GM20000 (cell line): ENCODE measurements at places on chromosomes 5 and 9.
A peak's percentile ranks its signal among the peaks of the same experiment; 100 is the strongest.

DNA sequence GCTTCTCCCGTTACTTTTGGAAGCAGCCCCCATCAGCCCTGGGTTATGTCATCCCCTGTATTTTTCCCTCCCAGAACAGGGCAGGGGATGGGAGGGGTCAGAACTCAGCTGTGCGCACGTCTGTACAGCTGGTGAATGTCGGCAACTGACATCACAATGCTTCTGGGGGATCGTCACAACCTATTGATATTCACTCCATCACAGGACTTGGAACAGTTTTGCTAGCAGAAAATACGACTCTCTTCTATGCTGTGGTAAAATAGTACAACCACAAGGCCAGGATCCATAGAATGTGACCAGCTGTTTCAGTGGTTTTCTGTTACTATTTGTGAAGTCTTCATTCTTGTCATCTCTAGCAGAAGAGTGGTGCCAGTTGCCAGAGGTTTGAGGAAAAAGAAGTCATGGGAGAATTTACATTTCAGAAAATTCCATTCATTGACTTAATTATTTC is 77.1 kb upstream of the KLF4 start:
- DNase-seq, result no peak

- no peak for DNase-seq
These were observed 63.1 kb upstream of the NREP start for GRCh38 chr5:111820072-111820471.

- DNase-seq, result no peak
These were observed 69.0 kb downstream of the SECISBP2 start for GRCh38 chr9:89387197-89387849.

GRCh38 chr5:144093868-144094267 is 76.6 kb downstream of the YIPF5 start:
- no peak for DNase-seq

DNA sequence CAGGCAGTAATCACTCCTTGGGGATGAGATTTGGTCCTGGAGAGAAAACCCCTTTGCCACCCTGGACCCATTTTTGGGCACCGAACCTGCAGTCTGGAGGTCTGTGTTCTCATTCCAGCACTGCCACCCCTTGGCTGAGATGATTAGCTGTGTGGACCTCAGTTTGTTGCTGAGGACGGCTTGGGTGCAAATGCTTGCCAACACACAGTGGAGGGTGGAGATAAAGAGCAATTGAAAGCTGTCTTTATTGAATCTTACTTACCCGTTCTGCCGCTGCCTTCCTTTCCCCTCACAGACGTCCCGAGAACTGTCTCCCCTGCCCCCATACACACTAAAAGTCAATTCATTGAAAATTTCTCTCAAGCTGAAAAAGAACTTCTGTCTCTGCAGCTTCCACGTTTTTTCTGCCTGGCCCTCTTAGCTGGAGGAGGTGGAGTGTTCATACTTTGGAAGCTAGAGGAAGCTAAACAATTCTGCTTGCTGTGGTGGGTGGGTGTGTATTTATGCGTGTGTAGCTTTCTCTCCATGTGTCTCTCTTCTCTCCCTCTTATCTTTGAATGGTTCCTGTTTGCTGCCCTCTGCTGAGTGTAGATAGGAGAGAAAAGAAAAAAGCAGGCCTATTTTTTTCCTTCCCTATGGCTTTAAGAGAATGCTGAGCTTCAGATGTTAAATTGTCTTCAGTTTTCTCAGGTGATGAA is 6.6 kb downstream of the GALNT10 start:
- no peak for DNase-seq

DNA sequence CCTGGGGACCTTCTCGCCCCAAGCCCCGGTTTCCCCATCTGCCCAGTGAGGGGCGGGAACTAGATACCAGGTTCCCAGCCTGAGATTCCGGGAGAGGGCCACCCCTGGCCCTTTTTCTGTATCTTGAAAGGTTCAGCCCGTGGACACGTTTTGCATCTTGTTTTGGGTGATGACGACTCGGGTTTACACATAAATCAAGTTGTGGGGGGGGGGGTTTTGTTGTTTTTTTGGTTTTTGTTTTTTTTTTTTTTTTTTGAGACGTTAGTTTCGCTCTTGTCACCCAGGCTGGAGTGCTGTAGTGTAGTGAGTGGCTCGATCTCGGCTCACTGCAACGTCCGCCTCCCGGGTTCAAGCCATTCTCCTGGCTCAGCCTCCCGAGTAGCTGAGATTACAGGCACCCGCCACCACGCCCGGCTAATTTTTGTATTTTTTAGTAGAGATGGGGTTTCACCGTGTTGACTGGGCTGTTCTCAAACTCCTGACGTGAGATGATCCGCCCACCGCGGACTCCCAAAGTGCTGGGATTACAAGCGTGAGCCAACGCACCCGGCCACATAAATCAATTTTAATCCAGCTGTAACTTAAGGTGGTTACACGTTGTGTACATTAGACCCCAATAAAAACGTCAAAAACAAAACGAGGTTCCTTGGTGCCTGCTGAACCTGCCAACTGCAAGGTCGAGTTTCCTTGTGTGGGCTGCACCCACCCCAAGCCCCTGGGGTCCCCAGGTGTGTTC is 1.1 kb upstream of the BRD3 start:
- no peak for DNase-seq

GRCh38 chr9:112809351-112809848 is 58.8 kb downstream of the SNX30 start:
- DNase-seq, result peak; percentile 82

DNA sequence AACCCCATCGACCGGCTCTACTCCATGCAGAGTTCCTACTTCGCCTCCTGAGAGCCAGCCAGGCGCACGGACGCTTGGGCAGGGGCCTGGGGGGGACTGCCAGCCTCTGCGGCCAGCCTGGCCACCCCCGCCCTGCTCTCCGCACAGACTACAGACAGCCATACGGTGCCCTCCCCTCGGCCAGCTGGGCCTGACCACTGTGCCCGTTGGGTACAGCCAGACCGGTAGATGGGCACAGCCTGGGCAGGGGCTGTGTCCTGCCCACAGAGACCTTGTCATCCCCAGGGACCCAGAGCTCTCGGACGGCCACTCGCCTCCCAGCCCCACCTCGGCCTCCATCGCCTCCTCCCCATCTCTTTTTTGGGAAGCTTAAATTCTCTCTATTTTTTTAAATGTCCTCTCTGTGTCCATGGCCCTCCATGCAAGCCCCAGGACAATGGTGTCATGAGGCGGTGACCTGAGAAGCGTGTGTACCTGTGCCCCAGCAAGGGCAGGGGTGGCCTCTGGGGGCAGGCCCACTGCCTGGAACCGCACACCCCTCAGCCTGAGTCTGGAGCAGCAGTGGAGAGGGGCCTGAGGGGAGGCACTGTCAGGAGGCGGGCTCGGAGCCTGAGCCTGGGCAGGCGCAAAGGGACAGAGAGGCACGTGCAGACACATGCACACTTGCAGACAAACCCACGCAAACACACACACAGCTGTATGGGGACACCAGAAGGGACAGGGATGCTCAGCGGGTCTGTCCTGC is 82.8 kb downstream of the LMX1B start:
- no peak for DNase-seq

GRCh38 chr5:148941810-148942209 is 115.4 kb downstream of the ADRB2 start:
- DNase-seq, result no peak

- DNase-seq, result no peak
These were observed 99.9 kb upstream of the BNC2 start for GRCh38 chr9:16970321-16970720.

- no peak for DNase-seq
These were observed 39.1 kb downstream of the YTHDC2 start for GRCh38 chr5:113552620-113553019.

DNA sequence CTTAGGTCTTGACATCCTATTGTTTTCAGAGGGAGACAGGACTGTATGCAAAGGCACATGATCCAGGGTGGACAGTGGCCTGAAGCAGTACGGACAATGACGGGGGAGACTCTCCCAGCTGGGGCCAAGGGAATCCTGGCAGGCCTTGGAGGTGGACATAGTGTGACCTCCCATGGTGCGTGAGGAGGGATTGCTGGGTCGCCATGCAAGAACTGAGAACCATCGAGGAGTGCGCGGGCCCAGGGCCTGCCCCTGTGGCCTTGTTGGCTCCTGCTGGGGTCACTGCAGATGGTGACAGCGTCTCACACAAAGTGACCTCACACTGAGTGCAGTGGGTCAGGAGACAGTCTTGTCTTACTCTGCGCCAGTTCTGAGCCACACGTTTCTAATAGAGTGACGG is 192.4 kb downstream of the GADD45G start:
- no peak for DNase-seq

- DNase-seq, result no peak
These were observed 67.0 kb downstream of the CETN3 start for GRCh38 chr5:90342576-90342975.

DNA sequence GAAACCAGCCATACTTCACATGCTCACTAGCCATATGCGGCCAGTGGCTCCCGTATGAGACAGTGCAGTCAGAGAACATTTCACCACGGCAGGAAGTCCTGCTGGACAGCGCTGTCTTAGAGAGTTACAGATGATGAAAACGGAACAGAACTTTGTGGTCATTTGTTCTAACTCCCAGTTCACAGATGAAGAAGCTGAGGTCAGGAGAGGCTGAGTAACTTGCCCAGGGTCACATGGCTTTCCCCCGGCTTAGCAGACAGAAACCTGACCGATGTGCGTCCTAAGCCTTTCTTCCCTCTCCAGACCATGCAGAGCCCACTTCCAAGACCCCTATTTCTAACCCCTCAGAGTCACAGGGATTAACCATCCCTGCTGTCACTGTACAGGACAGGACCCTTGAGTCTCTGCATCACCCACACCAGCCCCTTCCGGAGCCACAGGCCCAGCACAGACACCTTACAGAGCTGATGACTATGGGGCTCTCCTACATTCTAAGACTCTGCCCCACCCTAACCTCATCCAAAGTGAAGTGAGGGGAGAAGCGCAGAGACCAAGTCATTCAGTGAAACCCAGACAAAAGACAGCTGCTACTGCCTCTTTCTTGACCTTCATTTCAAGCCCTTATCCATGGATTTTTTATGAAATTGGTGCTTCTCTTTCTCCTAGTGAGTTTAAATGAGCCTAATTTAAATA is 86.9 kb downstream of the PTPN3 start:
- DNase-seq, result peak; percentile 68

GRCh38 chr5:138489683-138490061 is 24.4 kb downstream of the EGR1 start:
- no peak for DNase-seq

DNA sequence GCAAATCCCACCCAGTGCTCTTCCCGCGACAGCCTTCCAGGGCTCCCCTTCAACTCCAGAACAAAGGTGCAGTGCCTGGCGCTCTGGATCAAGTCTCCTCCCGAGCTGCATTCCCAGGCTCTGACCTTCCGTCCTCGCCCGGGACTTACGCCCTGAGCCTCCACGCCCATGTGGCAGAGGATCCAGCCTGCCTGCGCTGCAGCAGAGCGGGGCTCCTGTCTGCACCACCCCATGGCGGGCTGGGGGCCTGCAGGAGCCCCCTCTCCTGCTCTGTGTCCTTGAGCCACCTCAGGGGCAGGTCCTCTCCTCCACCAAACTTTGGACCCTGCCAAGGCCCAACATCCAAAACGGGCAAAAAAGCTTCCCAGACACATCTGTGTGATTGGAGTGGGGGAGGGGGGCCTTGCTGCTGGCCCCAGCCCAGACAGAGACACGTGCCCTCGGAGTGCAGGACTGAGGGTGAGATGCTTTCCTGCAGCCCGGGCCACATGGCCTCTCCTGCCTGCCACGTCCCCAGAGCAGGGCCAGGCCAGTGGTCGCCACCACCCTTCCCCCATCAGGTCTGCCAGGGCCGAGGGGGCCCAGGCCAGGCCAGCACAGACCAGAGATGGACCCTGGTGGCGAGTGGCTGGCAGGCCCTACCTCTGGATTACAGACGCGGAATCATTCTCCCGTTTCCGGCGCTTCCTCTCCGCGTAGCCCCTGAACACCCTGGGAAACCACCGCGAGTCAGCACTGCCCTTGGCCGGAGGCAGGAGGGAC is 4.4 kb downstream of the NSMF start:
- DNase-seq, result no peak

DNA sequence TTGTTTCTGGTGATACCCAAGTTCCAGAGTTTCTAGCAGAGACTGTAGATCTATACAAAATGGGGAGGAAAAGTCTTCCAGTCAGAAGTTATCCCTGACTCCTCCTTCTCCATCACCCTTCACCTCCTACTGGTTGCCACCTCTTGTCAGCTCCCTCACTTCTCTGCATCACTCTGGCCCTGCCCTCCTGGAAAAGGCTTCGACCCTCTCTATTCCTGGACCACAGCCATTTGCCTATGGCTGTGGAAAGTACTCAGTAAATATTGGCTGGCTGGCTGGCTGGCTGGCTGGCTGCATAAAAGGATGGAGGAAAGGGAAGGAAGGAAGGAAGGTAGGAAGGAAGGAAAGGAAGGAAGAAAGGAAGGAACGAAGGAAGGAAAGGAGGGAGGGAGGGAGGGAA is 32.7 kb upstream of the ABCA1 start:
- DNase-seq, result no peak

DNA sequence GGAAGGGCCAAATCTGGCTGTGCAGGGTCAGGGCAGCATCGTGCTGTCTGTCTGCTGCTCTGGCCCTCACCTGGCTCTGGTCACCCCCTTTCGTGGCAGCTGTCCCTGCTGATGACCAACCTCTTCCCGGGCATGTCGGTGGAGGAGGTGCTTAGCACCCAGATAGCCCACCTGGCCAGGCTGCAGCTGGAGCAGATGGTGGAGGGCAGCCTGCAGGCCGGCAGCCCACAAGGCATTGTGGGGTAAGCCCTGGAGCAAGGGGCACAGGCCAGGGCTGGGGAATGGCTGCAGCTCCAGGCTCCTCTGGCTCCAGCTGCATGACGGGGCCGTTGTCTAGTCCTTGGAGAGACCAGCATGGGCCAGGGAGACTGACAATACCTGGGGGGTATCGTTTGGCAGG is 8.2 kb downstream of the TOR2A start:
- DNase-seq, result no peak

DNA sequence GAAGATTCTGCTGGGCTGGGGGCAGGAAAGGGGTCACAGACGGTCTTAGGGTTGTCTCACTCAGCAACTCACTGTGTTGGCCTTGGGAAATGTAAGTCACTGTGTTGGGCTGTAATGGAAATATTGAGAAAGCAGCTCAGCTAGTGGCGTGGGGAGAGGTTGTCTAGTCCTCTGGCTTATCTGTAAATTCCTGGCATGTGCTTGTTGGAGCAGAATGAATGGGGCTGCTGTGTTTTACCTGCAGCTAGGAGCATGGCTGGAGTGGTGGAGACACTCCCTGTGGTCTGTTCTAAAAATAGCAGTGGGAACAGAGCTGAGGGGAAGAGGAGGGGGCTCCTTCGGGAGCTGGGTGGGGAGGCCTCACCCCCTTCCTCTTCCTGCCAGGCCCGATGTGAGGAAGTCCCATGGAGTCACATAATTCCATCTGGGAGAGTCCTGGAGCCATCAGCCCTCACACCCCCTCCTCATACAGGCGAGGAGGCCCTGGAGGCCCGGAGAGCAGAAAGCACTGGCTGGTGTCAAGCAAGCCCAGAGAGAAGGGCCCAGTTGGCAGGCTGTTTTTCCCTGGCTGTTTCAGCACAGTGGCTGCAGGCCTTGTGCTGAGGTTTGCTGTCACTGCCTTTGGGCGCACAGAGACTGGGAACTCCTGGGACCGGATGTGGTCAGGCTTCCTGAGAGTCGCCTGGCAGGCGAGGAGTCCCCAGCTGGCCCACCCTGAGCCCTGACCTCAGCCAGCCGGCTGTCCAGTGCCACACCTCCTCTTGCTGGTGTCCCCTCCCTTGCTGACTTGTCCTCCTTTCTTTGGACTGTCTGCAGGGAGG is 84.9 kb downstream of the RGS3 start:
- no peak for DNase-seq
